ENCODE measurements at places on chromosomes 11 and 22. TPM values are rescaled to one million over a fixed set of nuclear protein-coding genes. Genes with fewer than 3 reads are reported as not detected.

DNA sequence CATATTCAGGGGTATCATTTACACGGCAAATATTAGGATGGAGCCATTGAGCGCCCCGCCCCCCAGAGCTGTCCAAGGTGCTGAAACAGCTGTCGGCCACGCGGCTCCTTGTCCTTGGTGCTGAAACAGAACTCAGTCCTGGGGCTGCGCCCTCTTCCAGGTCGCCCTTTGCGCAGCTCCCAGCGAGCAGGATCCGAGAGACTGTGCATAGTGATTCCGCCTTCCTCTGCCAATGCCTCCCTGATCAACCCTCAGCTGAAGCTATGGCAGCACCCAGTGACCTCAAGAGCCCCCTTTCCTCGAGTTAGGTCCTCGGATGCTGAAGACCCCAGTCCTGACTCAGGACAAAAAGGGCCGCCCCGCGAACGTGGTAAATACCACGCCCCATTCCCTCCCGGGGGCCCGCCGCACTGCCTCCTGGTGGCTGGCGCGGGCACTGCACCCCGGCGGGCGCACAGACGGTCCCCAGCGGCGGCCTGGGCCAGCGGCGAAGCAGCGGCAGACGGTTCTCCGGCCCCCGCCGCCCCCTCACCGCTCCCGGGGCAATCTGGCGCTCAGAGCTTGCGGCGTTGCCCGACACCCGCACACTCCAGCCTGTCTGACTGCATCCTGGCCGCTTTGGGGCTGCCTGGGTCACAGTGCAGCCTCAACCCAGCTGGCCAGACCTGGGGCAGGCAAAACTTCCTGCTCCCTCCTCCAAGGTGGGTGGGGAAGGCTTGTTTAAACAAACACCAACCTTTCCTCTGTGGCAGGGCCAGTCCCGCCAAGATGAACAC lies 13.4 kb downstream of the SYT7 start:
- H3K27ac ChIP-seq: no peak overlapping the region
- H3K36me3 ChIP-seq: no peaks in the 10 kb centered on the region
- peak; percentile 62 for DNase-seq
- H3K4me3 ChIP-seq: no peak overlapping the region
- H3K4me1 ChIP-seq: peaks cover 2% of the 10 kb centered on the region
- peaks cover 6% of the 10 kb centered on the region for H3K27me3 ChIP-seq

DNA sequence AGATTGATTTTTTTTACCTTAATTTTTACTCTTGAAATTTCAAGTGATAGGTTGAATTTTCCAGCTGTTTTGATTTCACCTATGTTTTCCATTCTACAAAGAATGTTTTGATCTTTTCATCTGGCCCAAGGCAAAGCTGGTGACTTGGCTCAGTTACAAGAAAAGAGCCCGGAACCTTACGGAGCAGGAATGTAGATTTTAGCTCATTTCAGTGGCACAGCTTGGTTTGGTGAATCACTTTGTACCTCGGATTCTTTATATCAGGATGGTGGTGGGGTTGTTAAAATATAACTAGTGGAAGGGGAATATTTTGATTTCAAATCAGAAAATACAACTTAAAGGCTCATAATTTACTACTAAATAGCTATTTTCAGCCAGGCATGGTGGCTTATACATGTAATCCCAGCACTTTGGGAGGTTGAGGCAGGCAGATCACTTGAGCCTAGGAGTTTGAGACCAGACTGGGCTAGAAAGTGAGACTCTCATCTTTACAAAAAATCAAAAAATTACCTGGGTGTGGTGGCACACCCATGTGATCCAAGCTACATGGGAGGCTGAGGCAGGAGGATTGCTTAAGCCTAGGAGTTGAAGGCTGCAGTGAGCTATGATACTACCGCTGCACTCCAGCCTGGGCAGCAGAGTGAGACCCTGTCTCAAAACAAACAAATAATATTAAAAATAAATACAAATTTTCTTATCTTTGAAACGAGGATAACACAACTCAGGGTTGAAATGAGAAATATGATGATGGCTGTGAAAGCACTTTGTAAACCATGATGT lies 9.4 kb upstream of the GRIK4 start:
- no peak for DNase-seq
- H3K4me1 ChIP-seq: no peaks in the 10 kb centered on the region
- H3K27ac ChIP-seq: no peak overlapping the region
- no peak overlapping the region for H3K4me3 ChIP-seq
- H3K27me3 ChIP-seq: peaks cover 49% of the 10 kb centered on the region

Gene RAC2
- 499 TPM for total RNA-seq

DNA sequence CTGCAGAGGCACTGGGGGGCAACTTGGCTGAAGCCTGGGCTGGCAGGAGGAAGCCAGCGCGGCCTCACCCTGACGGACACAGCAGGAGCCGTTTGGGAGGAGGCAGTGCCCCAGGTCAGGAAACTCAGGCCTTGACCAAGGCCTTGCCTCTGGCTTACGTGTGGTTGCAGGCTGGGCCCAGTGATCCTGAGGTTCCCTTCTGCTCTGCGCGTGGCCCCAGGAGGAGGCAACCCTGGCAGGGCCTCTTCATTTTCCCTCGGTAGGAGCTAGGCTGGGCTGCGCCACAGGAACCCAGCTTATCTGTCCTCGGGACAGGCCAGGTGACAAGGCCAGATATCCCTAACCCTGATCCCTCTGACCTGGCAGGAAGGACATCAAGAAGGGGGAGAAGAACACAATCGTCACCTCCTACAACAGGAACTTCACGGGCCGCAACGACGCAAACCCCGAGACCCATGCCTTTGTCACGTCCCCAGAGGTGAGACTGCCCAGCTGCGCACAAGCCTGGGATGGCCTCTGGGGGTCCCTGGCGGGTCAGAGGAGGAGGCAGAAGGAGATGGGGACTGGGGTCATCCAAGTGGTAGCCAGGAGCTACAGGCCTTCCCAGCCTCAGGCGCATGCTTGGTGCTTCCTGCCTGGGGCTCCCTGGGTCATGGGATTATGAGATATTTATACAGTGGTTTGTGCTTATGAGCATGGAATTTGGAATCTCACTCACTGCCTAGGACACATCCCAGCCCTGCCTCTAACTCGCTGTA lies 20.6 kb downstream of the POLR3H start:
- H3K27ac ChIP-seq: no peak overlapping the region
- no peak overlapping the region for H3K4me3 ChIP-seq
- peaks cover 35% of the 10 kb centered on the region for H3K36me3 ChIP-seq
- no peak for DNase-seq
- H3K4me1 ChIP-seq: peaks cover 3% of the 10 kb centered on the region

DNA sequence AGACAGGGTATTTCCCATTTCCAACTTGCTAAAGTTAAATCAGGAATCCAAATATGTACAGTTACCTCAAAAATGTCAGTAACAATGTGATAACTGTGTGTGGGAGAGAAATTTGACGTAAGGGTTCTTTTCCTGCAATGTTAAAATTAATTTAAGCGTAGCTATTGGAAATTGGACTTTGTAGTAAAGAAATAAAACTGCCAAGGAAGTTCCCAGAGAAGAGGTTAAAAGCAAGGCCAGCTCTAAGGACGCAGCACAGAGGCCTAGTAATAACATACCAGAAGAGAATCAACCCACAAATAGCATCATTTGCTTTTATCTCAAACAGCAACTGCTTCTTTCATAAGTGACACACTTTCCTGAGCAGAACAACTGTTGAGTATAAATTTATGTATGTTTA lies 36.8 kb upstream of the GRIA4 start:
- H3K36me3 ChIP-seq: no peaks in the 10 kb centered on the region
- no peak overlapping the region for H3K27ac ChIP-seq
- H3K4me1 ChIP-seq: no peaks in the 10 kb centered on the region
- no peak for DNase-seq

Gene ACP2
- total RNA-seq: 24.5 TPM
